Hair follicular keratinocyte (primary cell): ENCODE measurements at places on chromosomes 7 and 10. TPM values are rescaled to one million over a fixed set of nuclear protein-coding genes. Genes with fewer than 3 reads are reported as not detected.

The ZNF398 gene
- 9.3 and 13.3 TPM in 2 replicates for total RNA-seq

The CHAT gene
- total RNA-seq: not detected in 2 replicates

The DNMBP gene
- total RNA-seq: 5.3 and 6.9 TPM in 2 replicates

The ARHGEF5 gene
- total RNA-seq: 33.8 and 35.5 TPM in 2 replicates

The UNCX gene
- not detected in 2 replicates for total RNA-seq

The PLAU gene
- total RNA-seq: 292 and 758 TPM in 2 replicates

The FZD8 gene
- 16.9 and 26.0 TPM in 2 replicates for total RNA-seq

The LRRD1 gene
- total RNA-seq: not detected in 2 replicates

The ADAM8 gene
- 115 and 143 TPM in 2 replicates for total RNA-seq

The CCL26 gene
- total RNA-seq: not detected in 2 replicates

The ATP6V0E2 gene
- 1.7 and 2.7 TPM in 2 replicates for total RNA-seq

The RARRES2 gene
- not detected in 2 replicates for total RNA-seq

The DRGX gene
- not detected in 2 replicates for total RNA-seq
